ENCODE measurements at places on chromosomes 13 and 19.

DNA sequence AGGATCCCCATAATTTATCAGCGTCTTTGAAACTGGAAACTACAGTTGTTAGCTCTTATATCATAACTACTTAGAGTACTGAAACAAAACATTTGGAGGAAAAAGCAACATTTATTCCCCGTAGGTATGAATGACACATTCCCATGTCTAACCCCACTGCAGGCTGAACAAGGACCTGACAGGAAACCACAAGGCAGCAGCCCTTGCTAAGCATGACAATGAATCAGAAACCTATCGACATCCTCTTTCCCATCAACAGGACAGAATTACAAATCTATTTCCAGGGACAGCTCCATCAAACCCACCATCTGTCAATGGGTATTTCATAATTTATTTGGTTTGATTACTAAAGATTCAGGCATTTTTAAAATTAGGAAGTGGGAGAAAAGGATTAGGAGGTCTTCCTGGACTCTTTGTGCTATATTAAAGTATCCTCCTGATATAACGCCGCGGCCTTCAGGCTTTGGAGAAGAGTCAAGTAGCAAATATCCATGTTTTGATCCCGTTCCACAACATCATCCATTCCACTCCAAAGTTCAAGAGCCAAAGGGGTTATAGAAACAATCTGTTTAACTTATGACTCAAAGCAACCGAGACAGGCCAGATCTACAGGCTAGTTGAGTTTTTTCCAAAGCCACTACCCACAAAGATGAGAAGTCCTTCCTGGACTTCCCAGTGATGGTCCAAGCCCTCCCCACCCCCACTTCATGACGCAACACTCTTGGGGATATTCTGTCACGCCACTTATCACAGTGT lies 51.1 kb downstream of the FAM216B start:
- no peak for DNase-seq

DNA sequence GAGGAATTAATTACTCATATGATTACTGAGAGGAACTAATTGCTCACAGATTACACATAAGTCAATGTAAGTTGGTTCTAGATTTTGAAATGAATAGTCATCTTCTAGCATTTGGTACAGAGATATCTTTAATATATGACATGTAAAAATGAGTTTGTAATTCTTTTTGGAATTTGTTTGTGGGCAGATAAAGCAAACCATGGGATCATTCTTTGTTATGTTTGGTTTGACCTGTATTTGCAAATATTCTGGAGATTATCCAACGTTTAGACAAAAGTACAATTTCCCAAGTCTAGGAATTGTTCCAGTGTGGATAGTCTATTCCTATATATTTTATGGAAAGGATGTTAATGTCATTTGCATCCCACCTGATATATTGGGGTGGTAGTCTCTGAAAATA lies 309.6 kb upstream of the EDNRB start:
- no peak for DNase-seq

DNA sequence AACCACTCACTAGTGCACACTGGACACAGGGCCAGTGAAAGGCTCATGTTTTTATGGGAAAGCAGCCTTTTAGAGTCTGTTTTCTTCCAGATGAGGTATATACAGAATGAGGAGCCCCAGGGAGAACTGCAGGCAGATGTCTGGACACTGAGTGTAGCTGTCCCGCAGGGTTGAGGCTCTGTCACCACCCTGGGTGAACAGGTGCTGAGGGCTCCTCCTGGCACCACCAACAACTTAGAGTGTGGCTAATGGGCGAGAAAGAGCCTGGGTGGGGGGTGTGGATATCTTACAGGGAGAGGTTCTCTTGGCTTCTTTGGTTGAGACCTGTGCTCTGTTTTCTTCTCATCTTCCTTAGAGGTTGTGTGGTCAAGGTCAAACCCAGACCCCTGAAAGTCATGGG lies 202.1 kb upstream of the GPR12 start:
- DNase-seq = no peak

DNA sequence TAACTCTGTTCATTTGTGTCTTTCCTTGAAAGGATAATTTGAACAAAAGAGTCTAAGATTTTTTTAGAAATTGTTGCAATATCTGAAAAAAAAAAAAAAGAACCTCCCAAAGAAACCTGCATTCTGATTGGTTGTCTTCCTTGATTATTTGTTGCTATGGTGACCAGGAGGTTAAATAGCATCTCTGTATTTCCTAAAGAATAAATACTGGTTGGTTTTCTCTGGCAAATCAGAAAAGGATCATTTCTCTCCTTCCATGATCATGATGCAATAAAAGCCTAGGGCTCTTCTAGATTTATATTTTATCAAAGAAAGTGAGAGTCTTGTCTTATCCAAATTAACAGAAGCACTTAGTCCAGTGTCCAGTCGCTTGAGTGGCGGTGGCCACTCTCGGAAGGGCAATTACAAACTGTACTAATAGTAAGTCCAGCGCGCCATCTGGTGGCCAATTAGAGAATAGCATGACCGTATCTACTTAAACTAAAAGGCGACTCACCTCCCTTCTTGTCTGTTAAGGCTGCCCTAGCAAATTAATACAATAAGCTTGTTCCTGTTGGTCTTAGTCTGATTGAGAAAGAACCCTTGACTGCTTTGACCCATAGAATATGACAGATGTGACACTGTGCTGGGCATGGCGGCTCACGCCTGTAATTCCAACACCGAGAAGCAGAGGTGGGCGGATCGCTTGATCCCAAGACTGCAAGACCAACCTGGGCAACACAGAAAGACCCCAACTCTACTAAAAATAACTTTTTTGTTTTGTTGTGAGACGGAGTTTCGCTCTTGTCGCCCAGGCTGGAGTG lies 47.0 kb upstream of the PNMA8B start:
- peak; percentile 86 for DNase-seq

- no peak for DNase-seq
These were observed 472.6 kb upstream of the KLHL1 start for GRCh38 chr13:70580825-70581224.

DNA sequence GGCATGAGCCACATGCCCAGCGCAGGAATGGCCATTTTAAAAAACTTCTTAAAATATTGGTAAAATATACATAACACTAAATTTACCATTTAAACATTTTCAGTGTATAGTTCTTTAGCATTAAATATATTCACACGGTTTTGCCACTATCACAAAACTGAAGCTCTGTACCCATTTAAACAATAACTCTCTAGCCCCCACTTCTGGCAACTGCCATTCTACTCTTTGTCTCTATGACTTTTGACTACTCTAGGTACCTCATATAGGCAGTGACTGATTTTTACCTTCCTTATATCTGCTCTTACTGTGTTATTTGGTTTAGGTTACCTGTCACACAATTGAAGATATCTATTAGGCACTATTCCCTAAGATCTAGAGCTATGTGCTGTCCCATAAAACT lies 2.3 kb upstream of the KBTBD7 start:
- no peak for DNase-seq

- DNase-seq = no peak
These were observed 5.8 kb upstream of the DAPK3 start for GRCh38 chr19:3976495-3977241.

DNA sequence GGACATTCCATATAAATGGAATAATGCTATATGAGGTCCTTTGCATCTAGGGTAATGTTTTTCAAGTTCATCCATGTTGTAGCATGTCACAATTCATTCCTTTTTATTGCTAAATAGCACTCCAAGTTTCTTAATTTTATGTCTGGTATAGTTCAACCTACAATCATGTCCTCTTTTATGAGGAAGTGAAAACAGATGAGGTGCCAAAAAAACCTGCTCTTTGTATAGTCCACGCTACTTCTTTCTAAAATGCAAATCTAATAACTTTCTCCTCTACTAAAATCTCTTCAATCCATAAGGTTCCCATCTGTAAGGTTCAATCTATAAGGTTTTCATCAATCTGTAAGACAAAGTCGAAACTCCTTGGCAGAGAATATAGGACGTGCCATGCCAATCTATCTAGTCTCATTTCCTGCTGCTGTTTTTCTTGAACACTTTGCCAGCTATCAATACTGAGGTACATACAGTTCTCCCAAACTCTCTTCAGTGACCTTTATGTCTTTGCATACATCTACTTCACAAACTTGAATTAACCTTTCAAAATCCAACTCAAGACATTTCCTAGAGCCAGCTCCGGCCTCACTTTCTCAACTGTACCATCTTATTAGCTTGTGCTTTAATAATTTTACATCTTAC lies 33.7 kb downstream of the INTS6 start:
- DNase-seq = no peak

DNA sequence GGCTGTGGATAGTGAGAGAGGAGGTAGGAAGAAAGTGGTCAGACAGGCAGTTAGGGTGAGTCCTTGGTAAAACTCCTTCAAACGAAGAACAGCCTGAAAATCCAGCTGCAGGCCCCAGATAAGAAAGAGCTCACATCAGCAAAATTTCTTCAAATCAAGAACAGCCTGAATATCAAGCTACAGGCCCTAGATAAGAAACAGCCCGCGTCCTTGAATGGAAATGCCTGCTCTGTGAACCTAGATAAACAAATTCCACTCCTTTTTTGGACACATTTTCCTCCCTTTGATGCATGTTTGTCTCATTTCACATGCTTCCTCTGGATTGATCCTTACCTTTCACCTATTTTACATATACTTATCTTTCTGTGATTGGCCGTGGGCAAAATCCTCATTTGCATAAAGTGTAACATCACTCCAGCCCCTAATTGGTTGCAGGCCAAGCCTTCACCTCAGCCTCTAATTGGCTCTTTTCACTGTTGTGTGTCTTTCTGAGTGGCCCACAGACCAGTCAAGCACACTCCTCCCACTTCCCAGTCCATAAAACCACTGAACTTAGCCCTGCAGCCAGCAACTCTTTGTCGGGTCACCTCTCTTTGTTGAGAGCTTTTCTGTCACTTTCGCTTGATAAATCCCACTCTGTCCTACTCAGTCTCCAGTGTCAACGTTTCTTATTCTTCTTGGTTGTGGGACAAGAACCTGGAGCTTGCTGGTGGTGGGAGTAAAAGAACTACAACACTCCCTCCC lies 6.0 kb upstream of the SULT2A1 start:
- no peak for DNase-seq

Data from right hindlimb (tissue), 1 donor.